ENCODE measurements at places on chromosomes 11 and 22. TPM values are rescaled to one million over a fixed set of nuclear protein-coding genes. Genes with fewer than 3 reads are reported as not detected.

Gene DNAJB13
- not detected for total RNA-seq

Gene MRGPRX4
- 0.55 TPM for total RNA-seq

Gene FOLR3
- 19.8 TPM for total RNA-seq

Gene TMEM191C
- 0.08 TPM for total RNA-seq

Gene ISX
- not detected for total RNA-seq

Gene SAA4
- not detected for total RNA-seq

Gene DCHS1
- total RNA-seq: 0.27 TPM

Gene FDXACB1
- total RNA-seq: 3.0 TPM

Gene TUBA8
- total RNA-seq: not detected

Gene SCN3B
- total RNA-seq: under 0.01 TPM

Gene RIMBP3B
- not detected for total RNA-seq

Gene OR2AT4
- total RNA-seq: not detected

Gene APOA4
- total RNA-seq: not detected

Gene OTOG
- total RNA-seq: not detected

Gene OR52H1
- not detected for total RNA-seq

Gene MMP1
- total RNA-seq: 30.6 TPM

Gene CALCA
- not detected for total RNA-seq

Gene TALDO1
- total RNA-seq: 214 TPM

Gene LIF
- 0.99 TPM for total RNA-seq

Gene HORMAD2
- total RNA-seq: not detected

Gene CHRDL2
- total RNA-seq: not detected

Gene RIMBP3C
- not detected for total RNA-seq

Gene LGR4
- total RNA-seq: 30.8 TPM

Gene E2F8
- total RNA-seq: 1.0 TPM

Gene ZP1
- total RNA-seq: not detected

Gene OVCH2
- not detected for total RNA-seq

Gene SLC22A6
- not detected for total RNA-seq

Gene RAB38
- 151 TPM for total RNA-seq

Gene CLMP
- 69.9 TPM for total RNA-seq

Gene SLC22A8
- not detected for total RNA-seq

Gene RAB3IL1
- 0.53 TPM for total RNA-seq

Gene CPT1B
- 2.2 TPM for total RNA-seq

Gene KREMEN1
- total RNA-seq: 13.8 TPM

Gene GGTLC2
- not detected for total RNA-seq

Gene CD82
- 69.7 TPM for total RNA-seq

Gene KRTAP5-2
- not detected for total RNA-seq

Gene PRRG4
- 7.3 TPM for total RNA-seq

Gene ADORA2A
- total RNA-seq: 0.49 TPM

Gene RAG2
- total RNA-seq: not detected

Gene ARHGAP1
- 35.5 TPM for total RNA-seq

Gene C11orf16
- not detected for total RNA-seq

Gene ANKRD13D
- 35.4 TPM for total RNA-seq

Gene SCARF2
- total RNA-seq: 3.1 TPM

Gene OR56A1
- not detected for total RNA-seq

Gene TTLL12
- total RNA-seq: 144 TPM

Gene DGCR6
- total RNA-seq: 0.15 TPM

Gene PHOX2A
- not detected for total RNA-seq

Measured in hair follicular keratinocyte (primary cell).